ENCODE measurements at places on chromosomes 2 and 18. TPM values are rescaled to one million over a fixed set of nuclear protein-coding genes. Genes with fewer than 3 reads are reported as not detected.

HOXD11 gene
- total RNA-seq = 26.4 TPM

ADRA2B gene
- total RNA-seq = not detected

POTEJ gene
- not detected for total RNA-seq

ITGA6 gene
- total RNA-seq = 58.0 TPM

UGT1A4 gene
- total RNA-seq = not detected

ASB18 gene
- total RNA-seq = not detected

ASAP2 gene
- total RNA-seq = 39.0 TPM

ATP8B1 gene
- 26.3 TPM for total RNA-seq

NOL4 gene
- not detected for total RNA-seq

CPO gene
- total RNA-seq = not detected

SERPINB10 gene
- not detected for total RNA-seq

DNER gene
- total RNA-seq = 0.86 TPM

AFF3 gene
- 19.4 TPM for total RNA-seq

RGPD4 gene
- not detected for total RNA-seq

GNLY gene
- total RNA-seq = not detected

PIEZO2 gene
- 1.7 TPM for total RNA-seq

CCDC121 gene
- 1.9 TPM for total RNA-seq

DES gene
- 35.8 TPM for total RNA-seq

CXCR4 gene
- not detected for total RNA-seq

PREB gene
- 39.3 TPM for total RNA-seq

GLB1L gene
- 15.5 TPM for total RNA-seq

CASP10 gene
- 5.2 TPM for total RNA-seq

CYP26B1 gene
- total RNA-seq = 0.43 TPM

DUSP2 gene
- total RNA-seq = 2.3 TPM

C2orf15 gene
- total RNA-seq = not detected

Data from fibroblast of villous mesenchyme (primary cell).